Activated CD4-positive, alpha-beta T cell treated with anti-CD3 and anti-CD28 coated beads, Interleukin-2, amount 50 U/mL, for 48 hours (primary cell): ENCODE measurements at places on chromosomes 1 and 21.

- DNase-seq, result no peak
These were observed 8.0 kb downstream of the USP48 start for GRCh38 chr1:21774835-21775549.

- no peak for DNase-seq
These were observed 155.9 kb downstream of the BARHL2 start for GRCh38 chr1:90561103-90561783.

- no peak for DNase-seq
These were observed 16.7 kb downstream of the CLDN14 start for GRCh38 chr21:36463204-36463603.

DNA sequence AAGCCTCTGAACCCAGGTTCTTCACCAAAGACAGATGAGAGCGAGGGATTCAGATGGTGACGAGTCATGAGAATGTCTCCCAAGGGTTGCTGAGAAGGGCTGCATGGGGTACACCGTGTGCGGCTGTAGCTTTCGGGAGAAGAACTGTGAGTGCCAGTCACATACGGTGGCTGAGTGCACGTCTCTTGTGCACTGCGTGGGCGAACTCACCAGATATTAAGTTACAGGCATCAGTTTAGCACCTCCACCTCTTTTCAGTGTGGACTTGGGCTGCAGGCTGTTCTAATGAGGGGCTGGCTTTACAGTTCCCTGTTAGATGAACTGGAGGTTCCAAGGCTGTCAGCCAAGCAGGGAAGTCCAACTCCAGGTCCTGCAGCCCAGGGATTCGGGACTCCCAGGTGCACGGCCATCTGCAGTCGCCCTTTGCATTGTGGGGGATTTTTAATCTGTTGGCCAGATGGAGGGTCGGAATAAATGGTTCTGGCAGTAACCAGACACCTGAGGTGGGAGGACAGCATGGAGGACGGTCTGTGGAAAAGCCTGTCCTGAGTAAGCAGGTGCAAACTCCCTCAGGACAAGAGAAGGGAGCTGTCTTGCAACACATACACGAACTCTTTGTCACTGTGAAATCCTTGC lies 26.5 kb upstream of the AVPR1B start:
- no peak for DNase-seq

DNA sequence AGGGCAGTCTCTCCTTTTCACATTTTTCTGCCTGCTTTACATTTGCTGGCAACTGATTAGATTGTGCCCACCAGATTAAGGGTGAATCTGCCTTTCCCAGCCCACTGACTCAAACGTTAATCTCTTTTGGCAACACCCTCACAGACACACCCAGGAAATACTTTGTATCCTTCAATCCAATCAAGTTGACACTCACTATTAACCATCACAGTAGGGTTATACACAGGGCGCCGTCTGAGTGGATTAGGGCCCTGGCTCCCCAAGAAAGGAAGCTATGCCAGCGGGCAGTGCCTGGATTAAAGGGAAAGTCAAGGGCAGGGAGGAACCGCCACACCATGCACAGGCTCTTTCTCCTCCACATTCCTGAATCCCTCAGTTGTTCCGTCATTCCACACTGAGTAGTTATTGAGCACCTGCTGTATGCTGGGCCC lies 56.2 kb downstream of the EVA1C start:
- no peak for DNase-seq

- no peak for DNase-seq
These were observed 20.7 kb downstream of the TRIM62 start for GRCh38 chr1:33161061-33161681.

DNA sequence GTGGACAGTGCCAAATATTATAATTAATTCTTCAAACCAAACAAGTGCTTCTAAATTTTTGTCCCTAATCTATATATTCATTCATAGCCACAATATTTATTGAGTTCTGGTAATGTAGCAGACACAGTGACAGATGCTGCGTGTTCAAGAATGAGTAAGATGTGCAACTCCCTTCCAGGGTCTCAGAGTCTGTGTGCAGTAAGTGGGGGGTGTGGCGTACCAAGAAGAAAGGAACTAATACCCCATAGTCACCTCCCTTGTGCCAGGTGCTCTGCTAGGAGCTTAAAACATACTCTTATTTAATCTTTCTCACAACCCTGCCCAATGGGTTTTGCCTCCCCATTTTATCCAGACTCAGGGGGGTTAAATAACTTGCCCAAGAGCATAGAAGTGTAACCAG lies 358.7 kb downstream of the BARHL2 start:
- DNase-seq, result no peak

DNA sequence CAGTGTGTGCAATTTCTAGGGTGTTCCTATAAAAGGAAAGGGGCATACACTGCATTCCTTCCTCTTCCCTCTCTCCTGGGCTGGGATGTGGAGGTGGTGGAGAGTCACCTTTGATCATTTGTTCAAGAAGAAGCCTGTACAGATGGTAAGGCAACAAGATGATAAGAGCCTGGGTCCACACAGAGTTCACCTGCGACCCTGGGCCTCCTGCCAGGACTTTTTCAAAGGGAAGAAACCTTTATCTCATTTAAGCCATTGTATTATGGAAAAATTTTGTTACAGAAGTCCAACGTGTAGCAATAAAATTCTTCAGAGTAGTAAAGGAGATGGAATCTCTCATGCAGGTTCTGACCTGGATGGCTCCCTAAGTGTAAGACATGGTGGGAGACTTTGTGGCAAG lies 189.1 kb downstream of the MIS18A start:
- no peak for DNase-seq

DNA sequence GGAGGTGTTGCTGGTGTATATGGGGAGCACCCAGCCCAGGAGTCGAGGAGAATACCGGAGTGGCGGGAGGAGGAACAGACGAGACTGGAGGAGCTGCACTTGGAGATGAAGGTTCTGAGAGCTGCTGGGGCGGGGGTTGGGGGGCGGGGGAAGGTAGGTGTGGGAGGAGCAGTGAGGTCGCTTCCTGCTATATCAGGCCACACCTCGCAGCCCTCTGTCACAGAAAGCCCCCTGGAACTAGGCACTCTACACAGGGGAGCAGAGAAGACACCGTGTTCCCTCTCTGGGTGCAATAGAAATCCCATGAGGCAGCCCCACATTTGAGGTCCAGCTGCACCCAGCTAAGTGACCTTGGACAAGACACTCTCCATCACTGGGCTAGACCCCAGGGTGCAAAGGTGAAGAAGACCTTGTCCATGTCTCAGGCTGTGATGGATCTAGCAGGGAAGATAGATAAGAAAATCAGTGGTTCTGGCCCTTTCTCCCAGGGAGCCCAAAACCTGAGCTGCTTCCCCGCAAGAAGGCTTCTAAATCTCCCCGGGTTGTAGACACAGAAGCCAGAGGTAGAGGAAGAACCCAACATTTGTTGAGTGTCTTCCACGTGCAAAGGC lies 155.8 kb upstream of the EDN2 start:
- no peak for DNase-seq

DNA sequence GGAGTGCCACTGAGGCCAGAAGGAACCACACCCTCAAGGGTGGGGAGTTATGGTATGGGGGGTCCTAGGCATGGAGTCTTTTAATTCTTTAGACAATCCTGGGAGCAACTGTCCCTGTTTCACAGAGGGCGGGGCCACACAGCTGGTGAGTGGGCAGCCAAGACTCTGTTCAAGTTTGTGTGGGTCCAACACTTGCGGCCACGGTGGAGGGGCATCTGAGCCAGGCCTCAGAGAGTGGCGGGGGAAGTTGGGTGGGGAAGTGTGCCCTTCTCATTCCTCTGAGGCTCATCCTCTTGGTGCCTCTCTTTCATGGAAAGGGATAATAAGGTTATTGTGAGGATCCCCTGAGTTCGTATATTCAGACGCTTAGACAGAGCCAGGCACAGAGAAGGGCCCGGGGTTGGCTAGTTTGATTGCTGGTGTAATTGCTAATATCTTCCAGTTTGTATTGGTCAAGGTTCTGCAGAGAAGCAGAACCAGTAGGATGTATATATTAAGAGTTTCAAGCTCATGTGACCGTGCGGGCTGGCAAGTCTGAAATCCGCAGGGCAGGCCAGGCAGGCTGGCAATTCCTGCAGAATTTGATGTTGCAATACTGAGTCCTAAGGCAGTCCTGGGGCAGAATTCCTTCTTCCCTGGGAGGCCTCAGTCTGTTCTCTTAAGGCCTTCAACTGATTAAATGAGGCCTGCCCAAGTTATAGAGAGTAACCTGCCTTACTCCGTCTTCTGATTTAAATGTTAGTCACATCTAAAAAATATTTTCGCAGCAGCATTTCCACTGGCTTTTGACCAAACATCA lies 15.9 kb downstream of the PCSK9 start:
- DNase-seq, result no peak

DNA sequence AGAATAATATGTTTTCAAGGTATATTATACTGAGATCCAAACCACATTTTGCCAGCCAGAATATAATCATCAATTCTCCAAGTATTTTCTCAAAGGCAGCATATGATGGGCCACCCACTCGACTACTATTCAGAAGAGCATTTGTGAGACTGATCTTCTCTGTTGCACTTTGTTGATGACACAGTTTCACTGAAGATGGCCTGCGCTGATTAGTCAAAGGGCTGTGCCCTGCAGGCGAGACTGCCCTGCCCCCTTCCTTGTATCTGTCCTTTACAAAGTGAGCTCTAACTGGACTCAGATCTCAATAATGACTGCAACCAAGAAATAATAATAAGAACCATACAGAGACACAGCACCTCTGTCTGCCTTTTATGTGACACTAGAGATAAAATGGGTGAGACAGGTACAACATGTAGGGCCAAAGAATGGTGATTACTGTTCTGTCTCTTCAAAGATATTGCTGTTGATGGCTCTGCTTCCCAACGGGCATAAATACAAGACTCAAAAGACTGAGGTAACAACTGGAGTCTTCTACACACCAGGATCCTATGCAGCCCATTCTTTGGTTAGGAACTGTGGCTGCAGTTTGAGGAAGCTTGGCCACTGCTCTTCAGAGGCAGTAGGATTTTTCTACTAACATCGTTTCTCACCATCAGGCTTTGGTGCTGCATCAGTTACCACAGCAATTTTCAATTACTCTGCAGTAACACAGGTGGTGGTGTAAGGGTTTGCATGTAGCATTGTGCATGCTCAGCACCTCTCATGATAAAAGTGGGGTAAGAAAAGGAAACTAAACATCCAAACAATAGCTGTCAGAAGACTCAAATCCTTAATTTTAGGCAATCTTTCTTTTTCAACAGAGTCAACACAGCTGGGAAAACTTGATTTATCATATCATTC lies 481.1 kb downstream of the PTBP2 start:
- no peak for DNase-seq
